ENCODE measurements at places on chromosomes 13 and 19. TPM values are rescaled to one million over a fixed set of nuclear protein-coding genes. Genes with fewer than 3 reads are reported as not detected.

- DNase-seq: peak; percentile 84
Measured at GRCh38 chr19:5947435-5947834, 30.5 kb downstream of the RANBP3 start.

- no peak for DNase-seq
Measured at GRCh38 chr13:73960474-73960873, 173.7 kb downstream of the KLF12 start.

GRCh38 chr13:33262997-33263396, 22.6 kb downstream of the STARD13 start:
- no peak for DNase-seq

- DNase-seq: no peak
Measured at GRCh38 chr19:2273356-2274184, 8.4 kb downstream of the PEAK3 start.

- DNase-seq: no peak
Measured at GRCh38 chr19:55638864-55639359, 1.9 kb upstream of the ZNF580 start.

- no peak for DNase-seq
Measured at GRCh38 chr13:80454245-80454644, 113.3 kb upstream of the SPRY2 start.

DNA sequence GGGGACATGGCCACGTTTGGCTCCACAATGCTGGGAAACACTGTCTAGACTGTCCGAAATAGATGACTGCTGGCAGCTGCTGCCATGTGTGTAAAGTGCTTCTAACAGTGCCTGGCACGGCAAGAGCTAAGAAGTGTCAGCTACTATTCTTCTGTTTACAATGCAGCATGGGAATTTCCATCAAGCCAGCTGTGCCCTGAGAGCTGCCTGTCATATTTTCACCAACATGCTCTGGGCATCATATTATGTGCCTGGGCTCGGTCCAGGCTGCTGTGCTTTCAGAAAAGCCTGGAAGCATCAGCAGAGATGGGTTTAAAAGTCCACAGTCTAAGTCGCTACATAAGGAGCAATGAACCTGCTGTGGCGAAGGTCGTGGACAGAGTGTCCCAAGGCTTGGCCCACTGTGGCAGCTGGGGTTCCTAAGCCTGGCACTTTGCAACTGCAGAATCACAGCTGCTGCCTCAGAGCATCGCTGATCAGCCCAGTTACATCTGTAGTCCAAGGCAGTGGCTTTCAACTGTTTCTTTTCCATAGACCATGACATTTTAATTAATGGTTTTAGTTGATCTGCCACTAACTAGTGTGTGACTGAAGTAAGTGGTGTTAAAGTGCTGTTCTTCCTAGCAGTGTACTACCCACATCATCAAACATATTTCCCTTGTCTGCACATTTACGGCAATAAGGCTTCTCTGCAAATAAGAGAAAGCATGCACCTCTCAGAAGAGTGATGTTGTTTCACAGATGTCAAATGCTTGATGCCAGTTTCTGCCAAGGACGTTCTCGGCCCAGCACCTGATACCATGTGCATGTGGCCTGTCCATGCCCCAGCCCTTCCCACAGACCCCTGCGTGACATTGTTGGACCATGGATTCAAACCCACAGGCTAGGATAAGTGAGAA, 95.7 kb upstream of the C1QTNF9B start:
- no peak for DNase-seq

- DNase-seq: peak; percentile 91
Measured at GRCh38 chr19:1811472-1811894, 593 bp downstream of the ATP8B3 start.

- DNase-seq: no peak
Measured at GRCh38 chr13:37657134-37657533, 58.6 kb upstream of the POSTN start.

GRCh38 chr13:78630511-78630910, 27.2 kb upstream of the POU4F1 start:
- DNase-seq: no peak

- no peak for DNase-seq
Measured at GRCh38 chr19:15864824-15865223, 33.0 kb downstream of the CYP4F2 start.

- no peak for DNase-seq
Measured at GRCh38 chr13:102793611-102794355, 5.0 kb downstream of the POGLUT2 start.

GRCh38 chr19:48279747-48280146, 9.9 kb downstream of the ZNF114 start:
- DNase-seq: no peak

GRCh38 chr19:54521860-54522513, 19.4 kb downstream of the LAIR2 start:
- DNase-seq: no peak

DNA sequence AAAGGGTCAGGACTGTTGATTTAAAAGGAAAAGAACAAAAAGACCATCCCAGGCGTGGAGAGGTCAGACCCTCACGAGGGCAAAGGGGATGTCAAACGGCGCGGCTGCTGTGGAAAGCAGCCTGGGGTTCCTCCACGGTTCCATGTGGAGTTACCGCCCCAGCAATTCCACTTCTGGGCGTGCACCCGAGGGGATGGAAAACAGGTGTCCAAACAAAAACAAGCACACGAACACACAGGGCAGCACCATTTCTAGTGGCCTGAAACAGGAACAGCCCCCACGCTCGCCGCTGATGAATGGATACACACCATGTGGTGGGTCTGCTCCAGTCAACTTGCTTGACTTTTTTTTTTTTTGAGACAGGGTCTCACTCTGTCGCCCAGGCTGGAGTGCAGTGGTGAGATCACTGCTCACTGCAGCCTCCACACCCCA, 11.2 kb downstream of the AP3D1 start:
- no peak for DNase-seq

DNA sequence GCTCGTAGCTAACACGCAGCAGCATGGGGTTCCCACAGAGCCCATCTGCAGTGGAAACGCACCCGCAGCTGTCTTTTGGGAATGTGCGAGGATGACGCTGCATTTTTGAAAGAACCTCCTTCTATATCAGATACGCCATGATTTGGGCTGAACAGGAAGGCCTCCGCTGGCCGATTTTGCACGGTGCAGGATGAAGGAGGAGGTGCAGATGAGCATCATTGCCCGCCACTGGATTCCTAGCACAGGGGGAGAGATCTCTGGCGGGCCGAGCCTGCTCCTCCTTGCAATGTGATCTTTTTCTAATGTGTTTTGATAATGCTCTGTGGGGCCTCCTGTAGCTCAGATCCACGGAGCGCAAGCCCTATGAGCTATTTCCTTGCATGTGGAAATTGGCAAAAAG, 55.5 kb downstream of the EFNB2 start:
- DNase-seq: no peak

DNA sequence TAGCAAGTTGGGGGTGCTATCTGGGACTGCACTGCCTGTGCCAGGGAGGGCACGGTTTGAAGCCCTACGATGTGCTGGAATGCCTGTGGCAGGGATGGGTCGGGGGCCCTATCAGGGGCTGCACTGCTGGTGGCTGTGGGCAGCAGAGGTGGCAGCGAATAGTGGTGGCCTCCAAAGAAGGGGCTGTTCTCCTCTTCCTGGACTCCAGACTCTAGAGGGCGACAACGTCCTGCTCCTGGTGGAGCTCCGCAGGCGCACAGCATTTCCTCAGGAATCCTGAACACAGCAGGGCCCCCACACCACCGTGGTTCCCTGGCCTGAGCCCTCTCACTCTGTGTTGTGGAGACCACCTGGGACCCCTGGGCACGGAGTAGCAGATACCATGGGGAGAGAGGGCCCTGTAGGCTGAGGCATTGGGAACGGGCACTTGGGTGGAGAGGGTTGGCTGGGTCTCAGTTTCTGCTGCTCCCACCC, 145.6 kb downstream of the TNFRSF19 start:
- no peak for DNase-seq

- no peak for DNase-seq
Measured at GRCh38 chr13:49084961-49085360, 109.2 kb downstream of the FNDC3A start.

DNA sequence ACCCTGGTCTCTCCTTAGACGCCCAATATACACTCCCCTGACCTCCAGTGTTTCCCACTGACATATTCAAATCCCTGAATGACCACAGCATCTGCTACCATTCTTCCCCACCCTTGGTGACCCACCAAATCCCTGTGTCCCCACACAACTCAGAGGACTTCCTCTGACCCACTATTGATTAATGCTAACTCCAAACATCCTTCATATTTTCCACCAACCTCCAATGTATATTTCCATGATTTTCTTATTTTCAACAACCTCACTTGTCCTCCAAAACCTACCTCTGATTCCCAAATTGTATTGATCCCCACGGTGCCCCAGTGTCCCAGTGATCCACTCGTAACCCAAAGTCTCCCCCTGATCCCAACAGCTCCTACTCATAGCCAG, 526 bp upstream of the DMWD start:
- no peak for DNase-seq

GRCh38 chr19:50311723-50312635, 17.2 kb downstream of the KCNC3 start:
- DNase-seq: no peak

DNA sequence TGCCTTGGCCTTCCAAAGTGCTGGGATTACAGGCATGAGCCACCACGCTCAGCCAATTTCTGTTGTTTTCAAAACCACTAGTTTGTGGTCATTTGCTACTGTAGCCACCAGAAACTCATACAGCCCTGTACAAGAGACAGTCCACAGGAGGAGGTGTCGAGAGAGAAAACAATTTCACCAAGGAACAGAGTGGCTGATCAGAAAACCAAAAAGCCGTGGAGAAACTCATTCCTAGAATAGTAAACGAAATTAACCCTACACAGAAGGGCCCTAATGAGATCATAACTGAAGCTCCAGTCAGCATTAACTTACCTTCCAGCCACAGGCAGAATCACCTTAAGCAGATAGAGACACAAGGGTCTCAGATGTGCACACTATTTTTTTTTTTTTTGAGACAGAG, 3.8 kb upstream of the CCDC124 start:
- no peak for DNase-seq

GRCh38 chr19:2678044-2678671, 24.3 kb downstream of the GNG7 start:
- DNase-seq: no peak

- no peak for DNase-seq
Measured at GRCh38 chr13:38641164-38641948, 45.5 kb upstream of the FREM2 start.

DNA sequence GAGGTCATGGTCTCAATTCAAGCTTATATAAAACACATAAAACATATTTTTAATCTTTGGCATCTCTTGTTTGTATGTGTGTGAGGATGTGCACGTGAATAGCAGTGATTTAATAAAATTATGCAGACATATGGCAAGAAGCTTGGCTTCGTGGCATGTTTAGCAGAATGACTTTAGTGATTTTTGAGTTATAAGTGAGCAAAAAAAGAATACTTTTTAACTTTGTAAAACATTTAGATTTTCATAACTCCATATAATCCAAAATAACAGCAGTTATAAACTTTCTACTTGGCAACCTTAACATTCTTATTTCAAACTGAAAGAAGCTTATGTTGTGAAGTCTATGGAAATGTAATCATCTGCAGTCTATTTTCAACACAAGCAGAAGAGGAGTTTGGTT, 120.6 kb downstream of the SLITRK1 start:
- DNase-seq: no peak

The DACT3 gene
- 1.8 TPM for total RNA-seq

The TSHZ3 gene
- 3.0 TPM for total RNA-seq

The KISS1R gene
- total RNA-seq: not detected

The TEAD2 gene
- 15.4 TPM for total RNA-seq

The PROZ gene
- total RNA-seq: not detected

The CALR3 gene
- not detected for total RNA-seq

The FLT3 gene
- total RNA-seq: 1.2 TPM

The GPR180 gene
- 4.2 TPM for total RNA-seq

The MAP3K10 gene
- 18.7 TPM for total RNA-seq

All from suprapubic skin (tissue), 4 donors.